ENCODE measurements at places on chromosomes 12 and 14.

- DNase-seq, result no peak
Measured at GRCh38 chr12:120224304-120225199, 23.6 kb upstream of the RPLP0 start.

DNA sequence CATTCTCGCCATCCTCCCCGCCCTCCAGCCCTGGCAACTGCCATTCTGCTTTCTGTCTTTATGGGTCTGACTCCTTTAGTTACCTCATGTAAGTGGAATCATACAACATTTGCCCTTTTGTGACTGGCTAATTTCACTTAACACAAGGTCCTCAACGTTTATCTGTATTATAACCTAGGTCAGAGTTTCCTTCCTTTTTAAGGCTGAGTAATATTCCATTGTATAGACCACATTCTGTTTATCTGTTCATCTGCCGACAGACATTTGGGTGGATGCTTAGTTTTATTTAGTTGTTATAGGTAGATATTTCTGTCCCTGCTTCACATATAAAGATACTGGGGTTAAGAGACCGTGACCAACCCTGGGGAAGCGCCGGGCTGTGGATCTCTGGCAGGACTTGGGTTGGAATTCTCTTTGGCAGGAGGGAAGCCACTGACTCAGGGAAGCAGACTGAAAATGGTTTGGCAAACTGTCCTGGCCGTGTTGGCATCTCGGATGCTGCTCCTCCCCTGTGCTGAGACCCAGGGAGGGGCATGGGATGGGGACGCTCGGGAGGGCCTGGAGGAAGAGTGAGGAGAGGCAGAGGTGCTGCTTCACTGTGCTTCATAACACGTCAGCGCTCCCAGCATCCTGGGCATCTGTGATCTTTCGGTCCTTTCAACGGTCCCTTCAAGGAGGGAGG lies 38.9 kb downstream of the TEAD4 start:
- DNase-seq, result no peak

DNA sequence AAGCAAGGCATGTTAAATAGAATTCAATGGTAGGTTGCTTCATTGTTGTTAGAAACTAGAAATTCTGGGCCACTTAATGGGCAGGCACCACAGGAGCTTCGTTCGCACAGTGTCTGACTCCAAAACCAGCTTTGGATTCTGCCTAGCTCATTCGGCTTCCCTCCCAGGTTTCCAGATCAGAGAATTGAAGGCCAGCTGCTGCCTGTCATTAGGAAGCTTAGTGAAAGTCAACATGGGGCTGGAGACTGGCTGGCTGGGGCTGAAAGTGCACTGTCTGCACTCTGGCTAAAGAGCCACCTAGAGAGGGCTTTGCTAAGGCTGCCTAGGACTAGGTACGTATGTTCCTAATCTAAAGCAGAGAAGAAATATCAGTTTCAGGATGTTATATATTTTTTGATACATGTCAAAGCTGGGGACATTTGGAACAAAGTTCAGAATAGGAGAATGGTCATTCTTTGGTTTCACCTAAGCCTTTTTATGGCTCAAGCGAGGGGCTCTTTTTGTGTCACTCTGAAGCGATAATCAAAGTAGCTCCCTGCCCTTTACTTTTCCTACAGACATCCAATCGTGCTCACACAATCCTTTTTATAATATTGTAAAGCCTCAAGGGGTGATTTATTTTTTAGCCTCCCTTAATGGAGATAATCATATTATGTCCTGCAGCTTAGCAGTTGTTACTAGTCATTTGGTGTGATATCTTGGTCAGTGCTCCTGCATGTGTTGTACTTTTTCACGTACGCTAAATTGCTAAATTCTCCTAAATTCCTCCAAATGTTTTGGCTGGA lies 238.5 kb upstream of the NAV3 start:
- no peak for DNase-seq

DNA sequence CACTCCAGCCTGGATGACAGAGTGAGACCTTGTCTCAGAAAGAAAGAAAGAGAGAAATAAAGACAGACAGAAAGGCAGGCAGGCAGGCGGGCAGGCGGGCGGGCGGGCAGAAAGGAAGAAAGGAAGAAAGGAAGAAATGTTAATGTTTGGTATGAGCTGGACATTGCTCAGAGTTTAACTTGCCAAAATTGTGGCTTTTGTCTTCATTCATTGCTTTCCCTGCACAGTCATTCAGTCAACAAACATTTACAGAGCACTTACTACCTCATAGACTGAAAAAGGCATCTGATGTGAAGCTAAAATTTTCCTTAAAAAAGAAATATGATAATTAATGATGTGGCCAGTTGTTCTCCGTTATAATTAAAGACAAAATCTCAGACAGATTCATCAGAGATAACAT lies 247.1 kb downstream of the SPTSSA start:
- no peak for DNase-seq

DNA sequence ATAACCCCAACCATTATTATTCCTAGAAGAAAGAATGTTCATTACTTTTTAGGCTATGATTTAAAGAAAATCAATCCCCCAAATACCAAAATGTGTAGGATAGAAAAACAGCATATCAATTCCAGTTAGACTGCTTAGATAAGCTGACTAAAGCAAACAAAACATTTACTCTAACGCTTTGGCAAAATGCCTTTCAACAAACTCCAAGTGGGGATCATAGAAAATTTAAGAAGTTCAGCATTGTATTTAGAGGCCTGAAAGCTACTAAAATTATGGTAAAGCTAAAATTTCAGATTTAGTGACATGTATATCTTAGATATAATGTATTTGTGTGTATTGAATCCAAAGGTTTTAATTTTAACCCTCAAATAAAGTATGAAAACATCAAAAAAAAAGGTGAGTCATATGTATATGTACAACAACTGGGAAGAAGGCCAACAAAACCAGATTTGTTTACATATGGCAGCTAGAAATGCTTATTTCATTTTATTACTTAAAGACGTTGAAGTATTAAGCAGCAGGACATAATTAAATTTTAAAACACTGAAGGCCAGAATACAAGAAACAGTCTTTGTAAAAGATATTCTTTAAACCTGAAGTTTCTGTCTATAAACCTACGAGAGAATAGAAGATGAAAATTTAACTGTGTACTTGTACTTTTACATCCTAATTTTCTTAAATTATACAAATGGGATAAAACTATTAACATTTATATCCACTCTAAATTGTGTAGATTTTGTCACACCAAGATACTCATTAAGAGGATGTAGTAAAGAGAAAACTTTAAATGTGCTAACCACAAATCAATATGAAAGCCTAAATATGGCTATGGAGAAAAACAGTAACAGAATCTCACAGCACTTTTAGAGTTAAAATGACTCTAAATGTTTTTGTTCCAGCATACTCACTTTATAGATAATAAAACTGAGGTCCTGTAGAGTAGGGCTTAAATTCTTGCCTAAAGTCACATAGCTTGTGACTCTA lies 71.4 kb downstream of the SLC41A2 start:
- DNase-seq, result no peak

GRCh38 chr14:104390221-104390931 lies 189.2 kb upstream of the C14orf180 start:
- DNase-seq, result no peak

DNA sequence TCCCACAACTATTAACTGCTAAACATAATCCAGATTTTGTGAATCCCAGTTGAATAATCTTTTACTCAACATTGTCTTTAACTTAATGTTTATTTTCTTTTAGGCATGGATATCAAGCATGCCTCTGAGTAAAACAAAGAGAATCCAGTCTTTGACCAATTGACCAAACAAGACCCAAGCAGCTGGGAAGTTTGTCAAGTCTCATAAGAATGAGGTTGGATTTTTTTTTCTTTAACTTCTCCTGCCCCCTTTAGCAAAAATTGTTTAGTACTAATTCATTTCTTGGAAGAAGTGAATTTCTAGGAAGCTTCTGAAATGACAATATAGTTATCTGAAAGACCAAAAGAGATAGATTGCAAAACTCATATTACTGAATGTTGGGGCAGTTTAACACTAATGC lies 89.9 kb downstream of the OTOGL start:
- DNase-seq, result no peak

GRCh38 chr12:4460761-4461160 lies 15.1 kb upstream of the FGF6 start:
- no peak for DNase-seq

- DNase-seq, result peak; percentile 28
Measured at GRCh38 chr14:103385929-103386712, 906 bp downstream of the MARK3 start.

DNA sequence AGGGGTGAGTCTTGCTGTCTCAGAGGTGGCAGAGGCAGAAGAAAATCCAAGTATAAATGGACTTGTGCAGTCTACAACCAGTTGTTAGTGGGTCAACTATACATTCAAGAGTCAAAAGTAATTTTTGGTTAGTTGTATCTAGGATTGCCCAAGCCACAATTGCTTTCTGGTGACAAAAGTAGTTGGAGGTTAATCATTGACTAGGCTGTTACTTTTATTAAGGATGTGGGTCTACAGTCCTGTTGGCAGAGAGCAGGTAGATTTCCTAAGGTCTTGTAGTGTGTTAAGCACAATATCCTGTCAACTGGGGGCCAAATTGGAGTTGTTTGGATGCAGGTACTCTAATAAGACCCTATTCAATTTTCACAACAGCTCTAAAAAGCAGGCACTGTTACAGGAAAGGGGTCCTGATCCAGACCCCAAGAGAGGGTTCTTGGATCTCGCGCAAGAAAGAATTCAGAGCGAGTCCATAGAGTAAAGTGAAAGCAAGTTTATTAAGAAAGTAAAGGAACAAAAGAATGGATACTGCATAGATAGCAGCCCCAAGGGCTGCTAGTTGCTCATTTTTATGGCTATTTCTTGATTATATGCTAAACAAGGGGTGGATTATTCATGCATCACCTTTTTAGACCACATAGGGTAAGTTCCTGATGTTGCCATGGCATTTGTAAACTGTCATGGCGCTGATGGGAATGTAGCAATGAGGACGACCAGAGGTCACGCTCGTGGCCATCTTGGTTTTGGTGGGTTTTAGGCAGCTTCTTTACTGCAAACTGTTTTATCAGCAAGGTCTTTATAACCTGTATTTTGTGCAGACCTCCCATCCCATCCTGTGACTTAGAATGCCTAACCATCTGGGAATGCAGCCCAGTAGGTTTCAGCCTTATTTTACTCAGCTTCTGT lies 232.6 kb upstream of the SRRM4 start:
- no peak for DNase-seq

- DNase-seq, result no peak
Measured at GRCh38 chr12:69932154-69932553, 107.1 kb downstream of the MYRFL start.

- no peak for DNase-seq
Measured at GRCh38 chr12:76470028-76470939, 89.3 kb downstream of the OSBPL8 start.

DNA sequence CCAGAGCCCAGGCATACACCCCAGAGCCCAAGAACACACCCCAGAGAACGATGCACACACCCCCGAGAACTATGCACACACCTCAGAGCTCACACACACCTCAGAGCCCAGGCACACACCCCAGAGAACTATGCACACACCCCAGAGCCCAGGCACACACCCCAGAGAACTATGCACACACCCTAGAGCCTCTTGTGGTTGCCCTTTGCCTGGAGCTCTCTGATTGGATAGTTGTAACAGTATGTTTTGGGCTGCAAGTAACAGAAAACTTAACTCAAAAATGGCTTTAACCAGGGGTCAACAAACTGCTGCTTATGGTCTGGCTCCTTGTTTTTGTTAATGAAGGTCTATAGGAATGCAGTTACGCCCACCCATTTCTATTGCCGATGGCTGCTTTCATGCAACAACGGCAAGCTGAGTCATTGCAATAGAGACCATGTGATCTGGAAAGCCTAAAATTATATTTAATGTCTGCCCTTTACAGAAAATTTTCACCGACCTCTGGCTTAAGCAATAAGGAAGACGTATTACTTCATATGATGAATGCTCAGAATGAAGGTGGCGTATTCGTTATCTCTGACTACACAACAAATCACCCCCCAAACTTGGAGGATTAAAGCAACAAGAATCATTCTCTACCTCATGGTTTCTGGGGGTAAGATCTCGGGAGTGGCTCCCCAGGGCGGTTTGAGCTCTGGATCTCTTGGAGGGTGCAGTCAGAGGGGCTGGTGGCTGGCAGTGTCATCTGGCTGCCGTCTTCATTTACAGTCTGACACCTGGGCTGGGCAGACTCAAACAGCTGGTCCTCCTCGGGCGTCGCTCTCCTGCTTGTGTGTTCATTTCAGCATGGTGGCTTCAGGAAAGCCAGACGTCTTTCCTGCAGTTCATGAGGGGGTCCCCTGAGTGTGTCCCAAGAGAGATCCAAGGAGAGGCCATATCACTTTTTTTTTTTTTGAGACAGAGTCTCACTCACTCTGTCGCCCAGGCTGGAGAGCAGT lies 66.3 kb upstream of the NCOR2 start:
- DNase-seq, result no peak

DNA sequence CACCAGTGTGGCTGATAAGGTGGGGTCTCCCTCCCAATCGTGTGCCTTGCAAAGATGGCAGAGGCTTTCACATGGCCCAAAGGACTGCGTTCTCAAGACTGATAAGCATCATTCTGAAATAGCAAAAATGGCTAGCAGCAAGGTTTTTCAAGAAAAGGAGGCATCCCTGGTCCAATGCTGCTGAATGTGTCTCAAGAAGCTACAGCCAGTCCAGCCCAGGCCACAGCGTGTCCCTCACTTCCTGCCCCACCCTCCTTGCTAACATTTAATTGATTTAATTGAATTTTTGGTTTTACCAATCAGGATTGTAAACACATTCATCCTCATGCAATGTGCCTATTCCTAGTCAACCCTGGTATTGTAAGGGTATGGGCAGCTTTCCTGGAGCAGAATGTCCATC lies 55.9 kb downstream of the C14orf132 start:
- no peak for DNase-seq

- DNase-seq, result no peak
Measured at GRCh38 chr14:31414190-31414833, 6.0 kb downstream of the HEATR5A start.

DNA sequence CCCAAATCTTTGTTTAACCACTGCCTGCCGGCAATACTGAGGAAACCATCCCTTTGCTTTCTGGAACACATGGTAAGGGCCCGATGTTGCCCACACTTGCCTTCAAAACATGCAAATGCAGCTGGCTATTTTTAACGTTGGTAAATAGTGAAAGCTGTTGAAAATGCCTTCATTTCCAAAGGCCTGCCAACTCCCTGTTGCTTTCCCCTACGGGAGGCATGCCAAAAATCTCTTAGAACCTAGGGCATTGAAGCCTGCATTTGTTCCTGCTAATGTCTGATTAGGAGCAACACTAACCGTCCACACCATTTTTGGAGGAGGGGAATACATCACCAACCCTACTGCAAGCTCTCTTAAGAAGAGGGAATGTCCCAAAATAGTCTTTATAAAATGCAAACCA lies 152.6 kb upstream of the NOS1 start:
- no peak for DNase-seq

DNA sequence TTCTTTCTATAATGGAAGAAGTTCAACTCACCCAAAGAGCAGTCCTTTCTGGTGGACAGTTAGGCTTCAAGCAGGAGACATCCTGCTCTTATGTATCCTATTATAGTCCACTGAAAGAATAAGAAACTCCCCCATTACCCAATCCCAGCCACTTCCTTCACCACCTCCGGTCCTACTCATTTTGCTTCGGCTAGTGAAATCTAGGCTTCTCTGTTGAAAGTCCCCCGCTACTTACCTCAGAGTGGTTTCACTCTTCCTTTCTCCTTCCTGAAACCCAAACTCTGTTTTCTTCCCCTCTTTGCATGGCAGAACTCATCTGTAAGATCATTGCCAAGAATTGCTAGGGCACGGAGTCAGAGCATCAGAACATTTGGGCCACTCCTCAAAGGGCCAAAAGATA lies at the start of gene GPR84:
Gene GPR84, minus strand, starts transcription at position 74 of the 400 bp plus-strand sequence. CDS start 635 bp downstream, outside the sequence.
- peak; percentile 32 for DNase-seq
